ENCODE measurements at places on chromosomes 13 and 19.
A peak's percentile ranks its signal among the peaks of the same experiment; 100 is the strongest.

- no peak for DNase-seq
Measured at GRCh38 chr19:31299665-31300064, 49.6 kb downstream of the TSHZ3 start.

- DNase-seq, result no peak
Measured at GRCh38 chr13:114134111-114134943, 1.9 kb upstream of the RASA3 start.

- no peak for DNase-seq
Measured at GRCh38 chr13:23793711-23794110, 95.5 kb downstream of the MIPEP start.

- no peak for DNase-seq
Measured at GRCh38 chr19:35066691-35067563, 25.4 kb downstream of the HPN start.

- DNase-seq, result no peak
Measured at GRCh38 chr19:7767487-7767886, 4.4 kb downstream of the CLEC4M start.

GRCh38 chr19:41688098-41688497, at the start of gene CEACAM7:
Gene CEACAM7, minus strand, starts transcription at chr19:41688270. Its CDS starts 105 bp downstream, at chr19:41688165.
- no peak for DNase-seq

- DNase-seq, result no peak
Measured at GRCh38 chr13:53878861-53879260, 850.2 kb downstream of the OLFM4 start.

DNA sequence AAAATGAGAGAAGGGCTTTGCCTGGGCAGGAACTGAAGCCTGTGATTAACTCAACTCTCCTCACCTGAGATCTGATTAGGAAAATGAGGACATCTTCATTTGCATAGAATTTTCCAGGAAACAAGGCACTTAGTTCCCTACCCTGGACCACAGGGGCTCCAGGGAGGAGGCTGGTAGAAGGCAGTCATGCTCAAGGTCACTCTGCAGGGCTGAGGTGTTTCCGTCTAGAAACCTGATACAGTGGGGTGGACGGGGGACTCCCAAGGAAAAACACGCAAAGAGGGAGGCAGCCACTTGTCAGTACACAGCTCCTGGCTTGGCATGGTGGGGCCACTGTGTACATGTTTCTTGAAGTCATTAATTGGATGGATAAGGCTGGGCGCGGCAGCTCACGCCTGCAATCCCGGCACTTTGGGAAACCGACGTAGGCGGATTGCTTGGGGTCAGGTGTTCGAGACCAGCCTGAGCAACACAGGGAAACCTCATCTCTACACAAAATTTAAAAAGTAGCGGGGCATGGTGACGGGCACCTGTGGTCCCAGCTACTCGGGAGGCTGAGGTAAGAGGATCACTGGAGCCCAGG, 6.0 kb downstream of the KLK14 start:
- DNase-seq, result no peak

DNA sequence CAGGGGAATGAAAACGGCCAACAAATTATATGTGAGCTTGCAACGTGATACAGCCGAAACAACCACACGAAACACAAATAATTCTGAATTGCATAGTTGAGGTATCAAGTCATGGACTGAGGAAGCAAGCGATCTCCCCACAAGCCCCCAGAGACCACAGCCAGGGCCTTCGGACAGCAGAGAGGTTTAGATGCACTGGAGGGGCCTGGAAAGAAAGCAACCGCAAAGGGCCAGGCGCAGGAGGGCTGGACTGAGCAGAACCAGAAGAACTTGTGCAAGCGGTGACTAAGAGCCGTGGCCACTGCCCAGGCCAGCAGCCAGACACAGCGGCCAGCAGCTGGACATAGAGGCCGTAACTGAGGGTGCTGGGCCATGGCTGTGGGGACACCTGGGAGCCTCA, 131.4 kb downstream of the TNFRSF19 start:
- no peak for DNase-seq

DNA sequence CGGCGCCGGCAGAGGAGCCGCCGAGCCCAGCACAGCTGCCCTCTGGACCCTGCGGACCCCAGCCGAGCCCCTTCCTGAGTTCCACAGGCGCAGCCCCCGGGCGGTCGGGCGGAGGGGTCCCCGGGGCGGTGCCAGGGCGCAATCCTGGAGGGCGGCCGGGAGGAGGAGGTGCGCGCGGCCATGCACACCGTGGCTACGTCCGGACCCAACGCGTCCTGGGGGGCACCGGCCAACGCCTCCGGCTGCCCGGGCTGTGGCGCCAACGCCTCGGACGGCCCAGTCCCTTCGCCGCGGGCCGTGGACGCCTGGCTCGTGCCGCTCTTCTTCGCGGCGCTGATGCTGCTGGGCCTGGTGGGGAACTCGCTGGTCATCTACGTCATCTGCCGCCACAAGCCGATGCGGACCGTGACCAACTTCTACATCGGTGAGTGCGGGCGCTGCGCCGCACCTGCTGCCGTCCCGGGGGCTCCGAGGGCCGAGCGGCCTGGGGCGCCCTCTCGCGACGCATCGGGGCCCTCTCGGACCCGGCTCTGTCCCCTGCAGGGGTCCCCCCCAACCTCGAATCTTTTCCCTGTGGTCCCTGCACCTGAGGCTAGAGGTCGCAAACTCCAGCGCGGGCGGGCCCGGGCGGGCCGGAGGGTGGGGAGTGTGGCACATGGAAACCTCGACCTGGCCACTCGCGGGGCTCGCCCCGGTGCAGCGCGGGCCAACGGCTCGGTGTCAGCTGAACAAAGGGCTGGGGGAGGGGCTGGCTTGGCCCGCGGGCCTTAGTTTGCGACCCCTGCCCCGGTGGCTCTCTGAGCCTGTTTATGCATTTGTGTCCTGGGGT, at the start of gene KISS1R:
TSS of gene KISS1R (plus strand) at position 11 of the 829 bp plus-strand sequence. CDS start at position 181, 170 bp downstream.
- no peak for DNase-seq

GRCh38 chr13:107035778-107036177, 467.8 kb upstream of the ARGLU1 start:
- peak; percentile 9 for DNase-seq

- DNase-seq, result no peak
Measured at GRCh38 chr19:10361569-10362011, 18.8 kb downstream of the TYK2 start.

- no peak for DNase-seq
Measured at GRCh38 chr19:52297601-52298364, 814 bp downstream of the ZNF480 start.

DNA sequence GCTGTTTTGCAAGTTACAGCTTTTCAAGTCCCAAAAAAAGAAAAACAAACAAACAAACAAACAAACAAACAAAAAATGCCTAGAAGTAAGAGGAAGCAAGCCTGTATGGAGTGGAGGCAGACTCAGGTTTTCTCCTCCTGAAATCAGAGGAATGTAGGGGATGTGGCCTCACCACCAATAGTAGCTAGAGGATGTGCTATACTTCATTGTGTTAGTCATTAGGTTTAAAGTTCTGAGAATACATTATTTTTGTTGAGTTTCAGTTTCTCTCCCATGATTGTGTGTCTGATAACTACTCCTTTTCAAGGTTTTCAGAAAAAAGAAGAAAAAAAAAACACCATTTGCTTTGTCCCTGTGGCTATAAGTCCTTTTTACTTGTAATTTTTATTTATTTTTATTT, 524.5 kb downstream of the GPC6 start:
- DNase-seq, result no peak

DNA sequence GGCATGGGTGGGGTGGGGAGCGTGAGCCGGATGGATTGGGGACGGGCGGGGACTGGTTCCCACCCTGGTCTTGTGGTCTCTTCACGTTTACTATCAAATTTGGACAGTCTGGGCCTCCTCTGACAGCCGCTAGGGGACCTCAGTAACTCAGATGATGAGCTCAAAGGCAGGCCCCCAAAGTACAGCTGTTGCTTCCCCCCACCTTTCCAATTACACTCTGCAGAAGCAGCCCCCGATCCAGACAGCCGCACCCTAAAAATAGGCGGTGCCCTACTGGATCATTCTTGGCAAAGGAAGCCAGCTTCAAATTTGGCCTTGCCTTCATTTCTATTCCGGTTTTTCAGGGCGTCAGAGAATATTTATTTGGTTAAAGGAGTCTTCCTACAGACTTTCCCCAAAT, 1.9 kb upstream of the FOXO1 start:
- DNase-seq, result no peak

- DNase-seq, result no peak
Measured at GRCh38 chr19:11378319-11379189, 4.1 kb downstream of the SWSAP1 start.

GRCh38 chr13:109792416-109793059, 6.2 kb upstream of the IRS2 start:
- no peak for DNase-seq

DNA sequence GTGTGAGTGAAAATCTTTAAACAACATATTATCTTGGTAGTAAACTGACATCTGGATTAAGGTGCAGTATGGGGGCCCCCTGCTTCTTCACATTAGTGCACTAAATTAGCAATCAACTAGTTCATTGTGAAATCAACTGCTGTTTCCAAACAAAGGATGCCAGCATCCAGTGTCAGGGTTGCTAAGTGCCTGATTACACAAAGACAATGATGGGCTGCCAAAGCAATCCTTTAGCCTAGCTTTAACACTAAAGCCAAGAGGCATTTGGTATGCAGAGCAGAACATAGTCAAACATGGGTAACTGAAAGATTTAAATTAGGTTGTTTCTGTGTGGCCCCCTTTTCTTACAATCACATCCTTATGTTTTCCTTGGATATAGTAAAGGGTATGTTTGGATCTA, 543.1 kb upstream of the SLITRK5 start:
- DNase-seq, result no peak

- DNase-seq, result no peak
Measured at GRCh38 chr13:76129305-76130000, 493.3 kb downstream of the LMO7 start.

DNA sequence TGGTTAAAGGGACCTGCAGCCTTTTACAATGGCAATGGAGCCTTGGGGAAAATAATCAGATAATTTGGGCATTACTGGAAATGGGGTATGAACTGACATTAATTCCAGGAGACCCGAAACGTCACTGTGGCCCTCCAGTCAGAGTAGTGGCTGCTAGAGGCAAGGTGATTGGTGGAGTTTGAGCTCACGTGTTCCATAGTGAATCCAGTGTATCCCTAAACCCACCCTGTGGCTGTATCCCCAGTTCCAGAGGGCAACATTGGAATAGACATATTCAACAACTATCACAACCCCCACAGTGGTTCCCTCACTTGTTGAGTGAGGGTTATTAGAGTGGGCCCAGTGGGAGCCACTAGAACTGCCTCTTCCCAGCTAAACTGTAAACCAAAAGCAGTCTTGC, 3.3 kb upstream of the LILRA2 start:
- DNase-seq, result no peak

- no peak for DNase-seq
Measured at GRCh38 chr13:42740753-42741152, 40.6 kb upstream of the FAM216B start.

Data from BJ (cell line).